ENCODE measurements at places on chromosomes 1 and 21. TPM values are rescaled to one million over a fixed set of nuclear protein-coding genes. Genes with fewer than 3 reads are reported as not detected.
A peak's percentile ranks its signal among the peaks of the same experiment; 100 is the strongest.

The DCST1 gene
- total RNA-seq, result not detected

DNA sequence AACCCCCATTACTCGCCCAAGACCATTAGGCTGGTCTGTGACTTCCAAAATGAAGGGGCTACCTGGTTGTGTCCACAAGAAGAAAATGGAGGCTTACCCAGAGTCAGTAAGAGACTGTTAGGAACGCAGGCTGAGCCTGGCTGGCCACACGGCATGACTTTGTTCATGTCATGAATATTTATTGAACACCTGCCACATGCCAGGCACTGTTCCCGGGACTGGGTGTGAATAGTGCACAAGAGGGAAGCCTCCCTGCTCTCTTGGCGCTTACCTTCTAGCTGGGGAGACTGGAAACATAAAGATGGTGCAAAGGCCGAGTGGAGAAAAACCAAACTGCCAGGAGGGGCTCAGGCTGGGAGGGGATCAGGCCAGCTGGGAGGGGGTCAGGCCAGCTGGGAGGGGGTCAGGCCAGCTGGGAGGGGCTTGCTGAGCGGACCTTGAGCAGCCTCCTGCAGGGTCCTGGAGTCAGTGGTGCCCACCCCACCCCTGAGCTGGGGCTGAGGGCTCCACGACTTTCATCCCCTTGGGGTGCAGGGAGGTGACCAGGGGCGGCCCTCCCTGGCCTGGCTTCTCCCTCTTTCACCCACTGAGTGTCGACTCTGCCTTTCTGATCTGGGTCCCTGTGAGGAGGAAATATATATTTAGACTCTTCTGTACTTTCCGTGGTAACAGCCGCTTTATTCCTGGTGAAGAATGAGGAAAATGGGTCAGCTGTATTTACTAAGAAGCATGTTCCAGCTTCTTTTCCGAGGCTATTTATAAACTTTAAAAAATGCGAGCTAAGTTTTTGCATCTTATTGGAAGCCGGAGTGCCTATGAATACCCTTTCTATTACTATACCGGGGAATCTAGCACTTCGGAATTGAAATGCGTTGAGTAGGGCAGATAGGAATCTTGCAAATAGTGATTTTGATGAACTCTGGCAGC is 139.0 kb downstream of the CAMTA1 start:
- H3K4me1 ChIP-seq, result peaks cover 8% of the 10 kb centered on the region
- H3K27me3 ChIP-seq, result peaks cover 12% of the 10 kb centered on the region
- no peak overlapping the region for H3K27ac ChIP-seq
- no peak overlapping the region for H3K4me3 ChIP-seq
- DNase-seq, result no peak
- no peaks in the 10 kb centered on the region for H3K36me3 ChIP-seq

GRCh38 chr21:14591882-14592281 is 45.8 kb upstream of the SAMSN1 start:
- no peaks in the 10 kb centered on the region for H3K36me3 ChIP-seq
- H3K27me3 ChIP-seq, result no peaks in the 10 kb centered on the region
- DNase-seq, result no peak
- no peak overlapping the region for H3K4me3 ChIP-seq
- no peaks in the 10 kb centered on the region for H3K4me1 ChIP-seq
- H3K27ac ChIP-seq, result no peak overlapping the region

The LRRC3 gene
- total RNA-seq, result 0.88 TPM

- H3K4me3 ChIP-seq, result no peak overlapping the region
- H3K4me1 ChIP-seq, result no peaks in the 10 kb centered on the region
- no peaks in the 10 kb centered on the region for H3K27me3 ChIP-seq
- no peaks in the 10 kb centered on the region for H3K36me3 ChIP-seq
- H3K27ac ChIP-seq, result peak overlapping the region; percentile 7
Observed at GRCh38 chr1:185581961-185582725, 152.0 kb upstream of the HMCN1 start.

Measured in osteoblast (primary cell).